ENCODE measurements at places on chromosomes 2 and 18.

- DNase-seq = no peak
These were observed 13.6 kb downstream of the COL4A4 start for GRCh38 chr2:227150222-227150936.

- DNase-seq = no peak
These were observed 307.9 kb downstream of the TXNL1 start for GRCh38 chr18:56330366-56331110.

DNA sequence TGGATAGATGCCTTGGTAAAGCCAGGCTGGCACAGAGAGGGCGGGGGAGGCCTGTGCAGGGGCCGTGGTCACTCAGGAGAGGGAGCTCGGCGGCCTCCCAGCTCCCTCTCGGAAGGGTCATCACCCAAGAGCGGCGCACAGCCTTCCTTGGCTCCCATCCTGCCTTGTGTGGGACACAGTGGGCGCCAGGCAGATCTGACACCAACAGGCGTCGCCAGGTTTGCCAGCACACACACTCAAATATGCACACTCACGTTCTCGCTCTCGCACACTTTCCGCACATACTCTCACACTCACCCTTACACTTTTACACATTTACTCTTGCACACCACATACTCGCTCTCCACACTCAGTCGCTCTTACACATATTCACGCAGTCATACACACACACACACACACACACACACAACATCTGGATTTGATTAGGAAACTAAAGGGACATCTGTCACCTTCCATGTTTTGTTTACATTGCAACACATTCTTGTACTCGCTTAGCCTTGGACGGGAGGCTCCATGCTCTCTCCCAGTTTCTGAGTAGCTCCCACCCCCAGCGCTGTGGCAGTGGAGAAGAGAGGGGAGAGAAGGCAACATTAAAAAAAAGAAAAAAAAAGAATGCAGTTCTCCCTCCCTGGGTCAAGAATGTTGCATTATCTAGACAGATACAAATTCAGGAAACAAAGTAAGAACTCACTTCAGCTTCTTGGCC lies 10.5 kb downstream of the CHMP1B start:
- no peak for DNase-seq

DNA sequence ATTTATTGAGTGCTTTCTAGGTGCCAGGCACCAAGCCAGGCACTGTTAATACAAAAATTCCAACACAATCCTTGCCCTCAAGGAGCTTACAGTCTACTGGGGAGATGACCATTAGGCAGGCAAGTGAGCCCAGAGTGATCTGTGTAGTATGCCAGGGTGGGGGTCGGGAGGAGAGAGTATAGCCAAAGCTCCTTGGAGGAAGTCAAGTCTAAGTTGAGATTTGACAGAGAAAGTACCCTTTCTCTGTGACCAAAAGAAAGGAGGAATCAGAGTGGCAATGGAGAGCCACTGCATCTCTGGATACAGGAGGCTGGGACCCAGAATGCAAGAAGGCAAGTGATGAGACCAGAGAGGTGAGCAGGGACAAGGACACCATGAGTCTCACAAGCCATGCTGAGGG lies 7.5 kb downstream of the ANKRD53 start:
- DNase-seq = no peak

- no peak for DNase-seq
These were observed 34.5 kb downstream of the MTERF4 start for GRCh38 chr2:241067501-241068135.

DNA sequence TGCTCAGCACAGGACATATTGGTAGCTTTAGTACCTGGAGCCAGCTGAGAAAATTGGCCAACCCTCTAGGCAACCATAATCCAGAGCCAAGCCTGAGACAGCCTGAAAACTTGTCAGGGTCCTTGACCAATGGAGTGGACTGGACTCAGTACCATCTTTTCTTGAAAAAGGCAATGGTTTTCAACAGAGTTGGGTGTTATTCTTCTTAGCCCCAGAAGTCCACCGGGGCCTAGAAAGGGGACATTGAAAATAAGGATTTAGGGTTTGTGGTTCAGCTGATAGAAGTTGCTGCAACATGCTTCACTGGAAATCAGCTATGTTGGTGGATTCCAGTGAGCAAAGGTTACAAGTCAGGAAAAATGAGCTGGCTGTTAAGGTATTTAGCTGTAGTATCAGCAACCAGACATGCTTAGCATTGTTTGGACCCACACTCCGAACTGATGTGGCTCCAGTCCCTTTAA lies 22.1 kb upstream of the CNOT11 start:
- DNase-seq = no peak

GRCh38 chr18:59874166-59874565 lies 25.6 kb upstream of the PMAIP1 start:
- DNase-seq = no peak
